ENCODE measurements at places on chromosomes 11 and 22.

- no peak for DNase-seq
Observed at GRCh38 chr22:31945443-31945855, 1.1 kb downstream of the YWHAH start.

DNA sequence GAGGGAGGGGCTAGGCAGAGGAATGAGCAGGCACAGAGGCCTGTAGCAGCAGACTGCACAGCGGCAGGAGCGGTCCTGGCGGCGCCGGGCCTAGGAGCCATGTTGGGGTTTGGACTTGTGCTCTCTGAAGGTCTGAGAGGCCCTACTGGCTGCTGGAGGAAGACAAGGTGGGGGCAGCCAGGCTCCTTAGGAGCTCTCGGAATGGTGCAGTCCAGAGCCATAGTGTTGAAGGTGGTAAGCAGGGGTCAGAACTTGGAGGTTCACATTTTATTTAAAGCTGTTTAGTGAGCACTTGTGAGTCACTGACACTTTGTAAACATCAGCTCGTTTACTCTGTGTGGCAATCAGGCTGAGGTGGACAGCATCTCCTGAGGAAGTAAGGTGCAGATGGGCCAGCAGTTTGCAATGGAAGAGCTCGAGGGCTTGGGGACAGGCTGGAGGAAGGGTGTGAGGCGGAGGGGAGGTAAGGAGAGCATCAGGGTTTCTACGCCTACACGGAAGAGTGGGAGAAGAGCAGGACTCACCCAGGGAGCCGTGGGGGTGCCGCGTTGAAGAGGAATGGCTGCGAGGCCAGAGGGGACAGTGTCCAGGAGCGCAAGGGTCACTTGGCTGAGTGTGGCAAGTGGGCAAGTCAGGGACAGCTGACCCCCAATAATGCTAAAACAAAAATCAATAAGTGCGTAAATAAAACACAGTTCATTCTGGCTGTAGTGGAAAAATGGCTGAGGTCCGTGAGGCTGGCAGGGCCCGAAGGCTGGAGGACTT lies 10.0 kb upstream of the TMEM191C start:
- peak; percentile 62 for DNase-seq

DNA sequence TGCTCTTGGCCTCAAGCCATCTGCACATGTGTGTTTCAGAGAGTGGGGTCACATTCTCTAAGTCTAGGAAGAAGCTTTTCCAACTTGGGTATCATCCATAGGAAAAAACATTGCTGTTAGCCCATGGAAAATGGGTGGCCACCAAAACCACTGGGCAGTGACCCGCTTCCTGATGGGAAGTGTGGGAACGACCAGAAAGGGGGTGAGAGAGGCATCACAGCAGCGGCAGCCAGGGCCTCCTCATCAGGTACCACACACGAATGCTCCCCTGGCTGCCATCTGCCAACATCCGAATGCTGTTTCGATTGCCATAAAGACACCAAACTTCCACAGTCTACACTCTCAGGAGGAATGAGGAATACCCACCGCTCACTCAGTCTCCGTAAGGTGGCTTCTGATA lies 40.3 kb downstream of the CHKA start:
- no peak for DNase-seq

DNA sequence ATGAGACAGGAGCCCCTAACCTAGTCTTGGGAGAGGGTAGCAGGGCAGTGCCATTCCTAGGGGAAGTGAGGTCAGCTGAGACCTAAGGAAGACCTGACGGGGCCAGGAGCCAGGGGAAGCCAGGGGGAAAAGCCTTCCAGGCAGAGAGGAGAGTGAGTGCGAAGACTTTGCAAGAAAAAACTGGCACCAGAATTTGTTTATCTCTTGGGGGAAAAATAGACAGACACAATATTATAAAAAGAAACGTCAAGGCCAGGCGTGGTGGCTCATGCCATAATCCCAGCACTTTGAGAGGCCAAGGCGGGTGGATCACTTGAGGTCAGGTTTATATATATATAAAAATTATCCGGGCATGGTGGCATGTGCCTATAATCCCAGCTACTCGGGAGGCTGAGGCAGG lies 26.9 kb upstream of the TESMIN start:
- no peak for DNase-seq

GRCh38 chr11:115330684-115331482 lies 173.3 kb downstream of the CADM1 start:
- DNase-seq, result no peak
